Fibroblast of lung (primary cell): ENCODE measurements at places on chromosomes 12 and 14. TPM values are rescaled to one million over a fixed set of nuclear protein-coding genes. Genes with fewer than 3 reads are reported as not detected.

Gene TMTC1
- total RNA-seq: 92.5 and 222 TPM in 2 replicates

Gene TGM1
- total RNA-seq: 0.51 and 0.83 TPM in 2 replicates

Gene RTL1
- total RNA-seq: not detected in 2 replicates

Gene CEBPE
- total RNA-seq: not detected in 2 replicates

Gene TMEM253
- not detected in 2 replicates for total RNA-seq

Gene RNFT2
- 2.3 and 3.1 TPM in 2 replicates for total RNA-seq
